ENCODE measurements at places on chromosomes 1 and 21.

DNA sequence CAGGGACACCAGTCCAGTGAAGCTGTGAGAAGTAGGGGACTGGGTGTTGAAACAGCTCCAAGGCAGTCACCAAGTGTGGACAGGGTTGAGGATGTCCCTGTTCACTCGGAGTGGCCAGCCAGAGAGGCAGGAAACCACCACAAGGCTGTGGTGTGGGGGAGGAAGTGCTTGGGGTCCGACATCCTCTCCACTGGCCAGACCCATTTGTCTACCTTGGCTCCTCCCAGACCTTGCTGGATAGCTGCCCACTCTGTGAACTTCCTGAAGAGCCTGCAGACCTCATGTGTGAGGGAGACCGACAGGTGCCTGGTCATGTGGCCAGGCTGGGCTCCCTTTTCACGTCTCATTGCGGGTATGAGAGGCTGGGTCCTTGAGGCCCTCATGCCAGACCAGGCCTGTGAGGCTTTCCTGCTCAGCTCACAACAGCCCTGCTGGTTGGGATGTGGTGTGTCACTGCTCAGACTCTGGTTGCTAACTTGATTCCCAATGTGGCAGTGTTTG lies 21.8 kb downstream of the CYP4B1 start:
- no peak for DNase-seq

- no peak for DNase-seq
These were observed 8.8 kb upstream of the ATP13A2 start for GRCh38 chr1:17020502-17020901.

- DNase-seq = no peak
These were observed 1.6 kb upstream of the KDF1 start for GRCh38 chr1:26961826-26962225.

GRCh38 chr1:160070243-160071163 lies 543 bp upstream of the KCNJ10 start:
- DNase-seq = peak; percentile 67

DNA sequence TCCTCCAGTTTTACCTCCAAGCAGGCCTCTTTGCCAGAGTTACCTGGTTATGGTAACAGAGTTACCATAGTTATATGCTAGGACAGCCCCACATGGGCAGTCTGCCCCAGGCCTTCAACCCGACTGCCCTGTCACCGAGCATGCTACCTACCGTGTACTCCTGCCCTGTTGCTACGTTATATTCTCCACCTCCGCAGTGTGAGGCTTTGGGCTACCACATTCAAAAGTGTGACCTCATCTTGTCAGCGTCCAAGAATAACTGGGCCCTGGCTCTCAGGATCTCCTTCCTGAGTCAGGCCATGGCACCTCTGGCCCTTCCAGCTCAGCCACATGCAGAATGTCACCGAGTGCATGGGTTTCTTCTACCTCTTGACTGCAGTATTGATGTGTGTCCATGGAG lies 8.9 kb downstream of the MAPKAPK2 start:
- DNase-seq = no peak

GRCh38 chr21:45163413-45164123 lies 89.2 kb downstream of the ADARB1 start:
- no peak for DNase-seq

GRCh38 chr21:32056791-32057190 lies 184.0 kb downstream of the HUNK start:
- DNase-seq = no peak

- DNase-seq = no peak
These were observed 4.3 kb downstream of the S100A10 start for GRCh38 chr1:151989211-151989862.

DNA sequence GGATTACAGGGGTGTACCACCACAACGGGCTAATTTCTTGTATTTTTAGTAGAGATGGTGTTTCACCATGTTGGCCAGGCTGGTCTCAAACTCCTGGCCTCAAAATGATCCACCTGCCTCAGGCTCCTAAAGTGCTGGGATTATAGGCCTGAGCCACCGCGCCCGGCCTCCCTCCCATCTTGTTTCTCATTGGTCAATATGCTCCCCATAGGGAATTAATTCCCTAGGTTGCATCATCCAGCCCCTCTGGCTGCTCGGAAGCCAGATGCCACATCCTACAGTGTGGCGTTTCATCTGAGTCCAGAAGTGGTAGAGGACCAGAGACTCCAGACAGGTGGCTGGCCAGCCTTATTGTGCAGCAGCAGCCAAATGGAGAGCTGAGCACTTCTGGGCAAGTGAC lies 11.5 kb upstream of the VASH2 start:
- no peak for DNase-seq

GRCh38 chr1:119882132-119883049 lies 13.9 kb downstream of the ADAM30 start:
- no peak for DNase-seq

GRCh38 chr1:161115132-161115711 lies 2.6 kb downstream of the PFDN2 start:
- DNase-seq = no peak
